ENCODE measurements at places on chromosomes 16 and 17.
A peak's percentile ranks its signal among the peaks of the same experiment; 100 is the strongest.

GRCh38 chr17:4950746-4951204 lies at the start of gene ENO3:
Gene ENO3, plus strand, starts transcription at chr17:4951119. Its CDS starts 711 bp downstream, at chr17:4951830.
- no peak for DNase-seq

- DNase-seq: peak; percentile 37
Observed at GRCh38 chr17:40516581-40517285, 15.3 kb upstream of the TNS4 start.

- DNase-seq: no peak
Observed at GRCh38 chr17:74446551-74447500, 14.9 kb downstream of the GPRC5C start.

GRCh38 chr17:43530288-43531081 lies 15.7 kb downstream of the ETV4 start:
- DNase-seq: no peak

- no peak for DNase-seq
Observed at GRCh38 chr17:81044428-81044763, 9.4 kb downstream of the BAIAP2 start.

GRCh38 chr16:19717741-19718623 lies at the start of the genes IQCK and KNOP1:
Gene IQCK, plus strand, starts transcription at chr16:19718271. Its CDS starts 36 bp downstream, at chr16:19718307.
Gene KNOP1, minus strand, starts transcription at chr16:19718227. Its CDS starts 3,192 bp downstream, at chr16:19715035.
- DNase-seq: peak; percentile 88

GRCh38 chr17:19378416-19379360 lies at the start of gene MAPK7:
Gene MAPK7, plus strand, starts transcription at chr17:19378498. Its CDS starts 403 bp downstream, at chr17:19378901.
- DNase-seq: no peak

DNA sequence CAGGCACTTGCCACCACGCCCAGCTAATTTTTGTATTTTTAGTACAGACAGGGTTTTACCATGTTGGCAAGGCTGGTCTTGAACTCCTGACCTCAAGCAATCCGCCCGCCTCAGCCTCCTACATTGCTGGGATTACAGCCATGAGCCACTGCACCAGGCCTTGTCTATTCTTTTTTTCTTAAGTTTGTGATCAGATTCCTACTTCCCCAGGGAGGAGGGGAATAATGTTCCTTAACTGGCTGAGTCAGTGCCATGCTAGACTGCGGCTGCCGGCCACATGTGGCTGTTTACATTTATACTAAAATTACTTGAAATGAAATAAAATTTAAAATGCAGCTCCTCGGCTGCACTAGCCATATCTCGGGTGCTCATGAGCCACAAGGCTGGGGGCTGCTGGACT lies 27.8 kb upstream of the USP36 start:
- no peak for DNase-seq

DNA sequence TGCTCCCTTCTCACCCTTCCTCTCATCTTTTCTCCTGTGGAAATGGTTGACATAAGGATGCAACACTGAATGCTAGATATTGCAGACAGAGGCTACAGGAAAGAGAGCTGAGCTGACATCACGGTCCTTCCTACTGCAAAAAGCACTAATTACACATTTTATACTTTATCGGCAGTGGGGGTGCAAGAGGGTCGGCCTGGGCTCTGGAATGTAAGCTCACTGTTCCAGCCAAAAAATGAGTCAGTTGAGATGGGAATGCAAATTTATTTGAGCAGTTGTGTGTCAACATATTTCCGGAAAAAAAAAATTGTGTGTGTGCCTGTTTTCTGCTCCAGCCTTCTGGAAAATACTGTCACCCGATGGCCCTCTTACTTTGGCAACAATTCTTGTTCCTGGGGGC lies 14.1 kb upstream of the MRTFB start:
- no peak for DNase-seq

DNA sequence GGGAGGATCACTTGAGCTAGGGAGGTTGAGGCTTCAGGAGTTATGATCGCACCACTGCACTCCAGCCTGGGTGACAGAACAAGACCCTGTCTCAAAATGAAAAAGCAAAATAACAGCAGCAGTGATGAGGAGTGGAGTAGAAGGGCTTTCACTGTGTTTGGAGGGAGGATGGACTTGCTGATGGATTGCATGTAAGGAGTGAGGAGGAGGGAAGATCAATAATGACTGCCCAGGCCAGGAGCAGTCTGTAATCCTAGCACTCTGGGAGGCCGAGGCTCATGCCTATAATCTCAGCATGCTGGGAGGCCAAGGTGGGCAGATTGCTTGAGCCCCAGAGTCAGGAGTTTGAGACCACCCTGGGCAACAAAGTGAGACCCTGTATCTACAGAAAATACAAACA lies 14.8 kb upstream of the CNEP1R1 start:
- DNase-seq: no peak

GRCh38 chr17:7445619-7445968 lies 733 bp downstream of the CHRNB1 start:
- DNase-seq: no peak

DNA sequence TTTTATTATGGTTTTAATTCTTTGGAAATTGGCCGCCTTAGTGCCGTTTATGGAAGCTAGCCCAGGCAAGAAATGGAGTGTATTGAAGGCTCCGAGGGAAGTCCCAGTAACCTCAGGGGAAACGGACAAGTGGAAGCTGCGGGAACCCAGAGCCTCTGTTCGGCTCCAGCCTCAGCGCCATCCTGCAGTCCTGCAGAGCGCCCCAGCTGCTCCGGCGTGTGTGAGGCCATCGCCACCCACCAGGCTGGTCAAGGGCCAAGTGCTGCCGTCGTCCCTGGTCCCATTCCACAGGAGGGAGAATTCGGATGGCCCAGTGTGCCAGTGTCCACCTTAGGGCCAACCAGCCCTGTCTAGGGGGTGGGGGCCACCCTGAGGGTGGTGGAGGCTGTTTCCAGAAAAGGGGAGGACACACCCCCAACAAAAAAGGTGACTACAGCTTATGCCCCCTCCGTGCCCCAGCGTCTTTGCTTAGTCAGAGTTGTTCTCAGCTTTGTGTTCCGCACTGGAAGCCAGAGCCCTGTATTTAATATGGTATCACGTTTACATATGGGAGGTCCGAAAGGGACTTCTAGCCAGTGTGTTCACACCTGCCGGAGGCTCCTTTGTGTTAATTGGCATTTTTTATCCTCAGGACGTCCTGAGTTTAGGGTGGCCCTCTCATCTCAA lies 13.0 kb downstream of the MGRN1 start:
- no peak for DNase-seq

DNA sequence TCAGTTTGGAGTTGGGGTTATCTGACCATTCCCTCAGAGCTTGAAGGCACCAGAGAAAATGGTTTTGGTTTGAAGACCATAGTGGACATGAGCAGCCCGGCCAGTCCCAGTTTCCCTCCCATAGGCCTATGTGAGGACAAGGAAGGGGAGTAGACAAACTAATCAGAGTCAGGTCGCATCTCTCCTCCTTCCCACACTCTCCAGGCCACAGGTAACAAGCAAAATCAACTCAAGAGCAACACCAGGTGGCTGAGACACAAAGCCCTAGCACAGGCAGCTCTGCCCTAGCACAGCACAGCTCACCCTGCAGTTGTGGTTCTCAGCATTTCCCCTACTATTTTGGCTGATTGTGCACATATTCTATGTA lies 7.2 kb downstream of the SUPT4H1 start:
- no peak for DNase-seq

DNA sequence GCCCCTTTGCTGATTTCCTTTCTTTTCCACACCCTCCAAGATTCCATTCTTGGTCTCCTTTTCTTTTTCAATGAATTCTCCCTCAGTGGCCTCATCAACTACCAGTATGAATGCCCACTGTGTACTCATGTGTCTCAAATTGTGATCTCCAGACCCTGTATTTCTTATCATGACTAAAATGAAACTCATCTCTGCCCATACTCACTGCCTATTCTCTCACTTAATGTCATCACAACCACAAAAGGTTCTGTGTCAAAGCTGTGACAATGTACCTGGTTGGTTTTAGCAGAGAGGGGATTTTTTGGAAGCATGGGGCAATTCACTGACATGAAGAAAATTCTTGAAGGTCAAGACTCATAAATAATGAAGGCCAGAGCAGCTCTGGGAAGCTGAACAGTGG lies 11.5 kb upstream of the TBX4 start:
- DNase-seq: no peak

- DNase-seq: no peak
Observed at GRCh38 chr17:33874617-33875060, 380.4 kb upstream of the CCL2 start.

GRCh38 chr16:78490847-78491246 lies 391.4 kb downstream of the WWOX start:
- DNase-seq: no peak

GRCh38 chr16:47142821-47143676 lies 696 bp downstream of the NETO2 start:
- no peak for DNase-seq

- DNase-seq: no peak
Observed at GRCh38 chr17:31453896-31454295, 62.4 kb downstream of the RAB11FIP4 start.

DNA sequence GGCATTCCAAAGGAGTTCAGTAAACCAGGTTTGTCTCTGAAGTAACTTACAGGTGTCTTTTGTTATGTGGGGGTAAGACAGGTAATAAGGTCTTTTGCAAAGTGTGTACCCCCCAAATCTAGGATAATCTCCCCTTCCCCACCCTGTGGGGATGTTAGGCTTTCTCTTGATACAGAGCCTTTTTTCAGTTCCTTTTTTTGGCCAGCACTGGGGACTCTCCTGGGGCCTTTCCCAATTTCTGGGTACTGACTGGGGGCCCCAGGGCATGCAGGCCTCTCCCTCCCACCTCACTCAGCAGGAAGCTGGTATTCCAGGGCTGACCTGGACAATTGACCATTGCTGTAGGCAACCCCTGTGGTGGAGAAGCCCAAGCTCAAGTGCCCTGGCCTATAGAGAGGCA lies 84.3 kb upstream of the IRX6 start:
- DNase-seq: no peak

GRCh38 chr17:33154869-33155455 lies 138.1 kb downstream of the ASIC2 start:
- DNase-seq: no peak

- DNase-seq: no peak
Observed at GRCh38 chr17:57318913-57319312, 62.6 kb downstream of the MSI2 start.

GRCh38 chr16:83301971-83302370 lies 505.8 kb upstream of the HSBP1 start:
- DNase-seq: no peak

DNA sequence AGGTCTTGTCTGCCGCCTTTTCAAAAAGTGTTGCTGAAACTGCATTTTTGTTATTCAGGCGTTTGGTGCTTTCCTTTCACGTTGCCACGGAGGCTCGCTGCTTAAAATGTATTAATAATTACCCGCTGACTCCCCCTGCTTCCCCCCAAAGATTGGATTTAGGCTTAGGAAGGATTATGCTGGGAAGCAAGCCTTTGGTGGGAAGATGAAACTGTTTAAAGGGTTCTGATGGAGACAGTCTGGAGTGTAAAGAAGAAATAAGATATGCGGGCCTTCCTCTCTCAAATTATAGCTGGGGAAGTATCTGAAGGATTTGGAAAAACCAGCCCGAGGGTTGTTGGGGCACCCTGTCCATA lies 1.1 kb downstream of the KSR1 start:
- no peak for DNase-seq

DNA sequence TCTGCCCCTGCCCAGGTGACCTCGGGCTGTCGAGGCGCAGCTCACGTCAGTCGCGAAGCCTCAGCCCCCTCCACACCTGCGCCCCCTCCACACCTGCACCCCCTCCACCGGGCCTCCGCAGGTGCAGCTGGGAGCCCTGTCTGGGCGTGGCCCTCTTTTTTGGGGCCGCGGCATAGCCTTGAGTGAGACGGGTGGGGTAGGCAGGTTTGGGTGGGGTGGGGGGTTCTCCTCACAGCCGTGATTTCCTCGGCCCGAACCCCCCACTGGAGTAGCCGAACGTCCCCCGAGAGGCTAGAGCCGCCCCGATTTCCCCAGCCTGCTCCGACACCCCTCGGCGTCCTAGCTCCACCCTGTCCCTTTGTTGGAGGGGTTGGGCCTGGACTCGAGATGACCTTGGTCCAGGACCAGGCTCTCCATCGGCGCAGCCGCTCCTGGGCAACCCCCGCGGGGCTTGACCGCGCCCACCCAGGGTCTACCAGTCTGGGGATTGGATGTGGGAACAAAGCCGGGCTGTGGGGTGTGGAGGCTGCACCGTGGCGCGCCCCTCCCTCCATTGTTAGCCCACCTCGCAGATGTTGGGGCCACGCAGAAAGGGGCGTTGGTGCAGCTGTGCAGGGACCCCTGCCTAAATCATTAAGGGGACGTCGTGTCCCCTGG lies 626 bp downstream of the TUBB3 start:
- no peak for DNase-seq

DNA sequence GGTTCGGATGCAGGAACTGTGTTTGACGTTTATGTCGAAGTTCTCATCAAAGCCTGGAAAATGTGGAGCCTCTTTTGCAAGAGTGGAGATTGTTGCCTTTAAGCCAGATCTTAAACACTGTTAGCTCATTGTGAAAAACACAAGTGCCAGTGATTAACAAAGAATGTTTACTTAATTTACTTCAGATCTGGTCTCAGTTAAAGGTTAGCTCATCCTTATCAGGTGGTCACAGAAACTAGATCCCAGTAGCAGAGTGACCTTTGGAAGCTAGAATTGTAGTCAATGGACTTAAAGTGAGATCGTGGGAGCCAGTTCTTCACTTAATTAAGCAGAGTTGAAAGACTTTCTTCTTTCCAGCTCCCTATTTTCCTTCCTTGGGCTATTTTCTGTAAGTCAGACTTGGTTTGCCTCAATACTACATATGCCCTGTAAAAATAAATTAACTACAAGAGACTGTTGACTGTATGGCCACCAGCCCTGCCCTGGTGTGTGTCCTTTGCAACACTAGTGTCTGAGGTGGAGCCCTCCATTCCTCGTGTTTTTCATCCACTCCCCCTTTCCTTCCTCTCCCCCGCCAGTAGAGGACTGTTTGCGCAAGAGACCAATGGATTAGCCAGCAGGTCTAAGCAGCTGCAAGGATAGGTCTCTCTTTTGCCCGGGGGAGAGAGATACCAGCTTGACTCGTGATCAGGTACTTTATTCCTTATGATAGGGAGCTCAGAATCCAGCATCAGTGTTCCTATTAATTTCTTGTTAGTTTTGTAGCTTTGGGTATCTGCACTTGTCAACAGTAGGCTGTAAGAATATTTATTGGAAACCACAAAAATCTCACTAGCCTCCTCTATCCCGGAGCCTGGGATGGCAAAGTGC lies 20.2 kb downstream of the FBXO39 start:
- DNase-seq: no peak

- no peak for DNase-seq
Observed at GRCh38 chr17:1787301-1787902, 25.5 kb downstream of the SERPINF1 start.

DNA sequence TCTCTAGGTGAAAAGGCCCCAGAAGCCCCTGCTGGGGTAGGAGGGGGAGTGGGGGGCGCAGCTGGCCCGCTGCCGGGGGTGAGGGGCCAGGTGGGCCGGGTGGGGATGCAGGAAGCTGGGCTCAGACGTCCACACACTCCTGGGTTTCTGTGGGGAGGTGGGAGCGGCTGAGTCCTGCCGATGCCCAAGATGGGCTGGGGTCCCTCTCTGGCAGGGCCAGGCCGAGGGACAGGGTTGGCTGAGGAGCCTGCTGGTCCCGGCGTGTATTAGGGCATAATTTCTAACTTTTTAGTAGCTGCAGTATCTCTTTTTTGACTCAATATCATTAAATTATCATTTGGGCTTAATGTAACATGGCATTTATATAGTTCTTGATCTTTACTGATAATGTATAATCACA lies 121.4 kb upstream of the CORO6 start:
- DNase-seq: no peak

GRCh38 chr17:16975277-16975651 lies 3.3 kb upstream of the TNFRSF13B start:
- no peak for DNase-seq
